ENCODE measurements at places on chromosomes 12 and 14. TPM values are rescaled to one million over a fixed set of nuclear protein-coding genes. Genes with fewer than 3 reads are reported as not detected.

CLEC2B gene
- total RNA-seq, result 86.8 TPM

IFNG-AS1 gene
- total RNA-seq, result 0.82 TPM

PZP gene
- not detected for total RNA-seq

AGAP2 gene
- 41.3 TPM for total RNA-seq

ENDOU gene
- total RNA-seq, result not detected

TSPAN19 gene
- total RNA-seq, result not detected

TAS2R43 gene
- 2.1 TPM for total RNA-seq

RITA1 gene
- total RNA-seq, result 22.8 TPM

KCNK10 gene
- total RNA-seq, result 0.10 TPM
